Osteocyte (in vitro differentiated cells): ENCODE measurements at places on chromosomes 1 and 21.

GRCh38 chr1:242556276-242556675, 31.8 kb upstream of the PLD5 start:
- H3K4me3 ChIP-seq, result no peak overlapping the region
- H3K36me3 ChIP-seq, result no peaks in the 10 kb centered on the region
- H3K4me1 ChIP-seq, result no peaks in the 10 kb centered on the region
- no peak for DNase-seq
- H3K27me3 ChIP-seq, result no peaks in the 10 kb centered on the region

DNA sequence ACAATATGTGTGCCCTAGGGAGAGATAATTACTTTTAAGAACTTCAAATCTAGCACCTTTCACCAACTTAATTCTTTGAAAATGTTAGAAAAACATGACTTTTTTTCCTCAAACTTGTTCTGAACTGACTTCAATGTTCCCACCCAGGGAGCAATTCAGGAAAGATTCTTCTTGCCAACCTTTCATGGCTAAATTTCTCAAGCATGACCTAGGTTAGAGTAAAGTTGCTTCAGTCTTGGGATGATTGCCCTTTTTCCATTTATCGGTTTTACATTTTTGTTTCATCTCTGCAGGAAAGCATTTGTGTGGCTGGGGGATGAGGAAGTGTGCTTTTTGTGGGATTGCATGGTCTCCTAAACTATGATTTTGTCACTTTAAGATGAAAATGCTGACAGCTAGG, 647.7 kb downstream of the LTN1 start:
- H3K36me3 ChIP-seq, result no peaks in the 10 kb centered on the region
- no peak overlapping the region for H3K4me3 ChIP-seq
- DNase-seq, result no peak
- H3K4me1 ChIP-seq, result peaks cover 8% of the 10 kb centered on the region

DNA sequence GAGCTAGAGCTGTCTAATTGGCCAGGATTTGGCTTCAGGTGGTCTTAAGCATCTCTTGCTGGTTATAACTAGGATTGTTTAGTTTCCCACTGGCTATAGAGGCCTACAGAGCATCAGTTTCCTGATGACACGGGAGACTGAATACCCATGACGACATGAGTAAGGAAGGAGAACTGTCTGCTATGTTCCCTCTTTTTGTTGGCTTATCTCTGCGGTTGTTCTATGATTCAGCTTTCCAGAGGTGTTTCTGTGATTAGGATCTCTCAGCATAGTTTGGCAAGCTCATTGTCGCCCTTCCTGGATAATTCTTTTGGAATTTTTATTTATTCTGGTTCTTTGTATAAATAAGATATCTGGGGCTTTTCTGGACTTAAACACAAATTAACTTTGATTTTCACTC, 163.4 kb downstream of the OLFM3 start:
- no peak overlapping the region for H3K4me3 ChIP-seq
- H3K4me1 ChIP-seq, result no peaks in the 10 kb centered on the region
- no peak for DNase-seq
- no peaks in the 10 kb centered on the region for H3K27me3 ChIP-seq

GRCh38 chr1:12478612-12478985, 139.4 kb downstream of the DHRS3 start:
- no peak for DNase-seq
- H3K36me3 ChIP-seq, result peaks cover 11% of the 10 kb centered on the region
- H3K4me1 ChIP-seq, result peaks cover 45% of the 10 kb centered on the region
- H3K4me3 ChIP-seq, result no peak overlapping the region
- H3K27ac ChIP-seq, result no peak overlapping the region
- no peaks in the 10 kb centered on the region for H3K27me3 ChIP-seq

DNA sequence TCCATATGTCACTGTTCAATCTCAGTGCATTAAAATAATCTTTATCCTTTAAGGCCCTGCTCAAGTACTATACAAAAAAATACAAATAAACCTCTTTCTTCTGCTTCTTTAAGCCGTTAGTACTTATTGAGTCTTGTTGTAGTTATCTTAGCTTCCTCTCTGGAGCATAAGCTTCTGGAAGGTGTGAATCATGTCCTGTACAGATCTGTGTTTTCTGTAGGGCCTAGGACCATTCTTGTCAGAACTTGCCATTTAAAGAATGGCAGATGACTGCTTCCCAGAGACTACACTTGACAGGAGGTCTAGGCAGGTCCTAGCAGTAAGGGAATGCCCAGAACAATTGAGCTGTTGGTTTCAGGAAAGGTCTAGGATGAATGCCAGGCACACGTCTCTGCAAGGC, 12.9 kb downstream of the NEK7 start:
- no peak overlapping the region for H3K27ac ChIP-seq
- no peak overlapping the region for H3K4me3 ChIP-seq
- H3K4me1 ChIP-seq, result peaks cover 65% of the 10 kb centered on the region
- no peak for DNase-seq
- H3K27me3 ChIP-seq, result no peaks in the 10 kb centered on the region

GRCh38 chr1:78101514-78101913, 55.7 kb downstream of the GIPC2 start:
- no peaks in the 10 kb centered on the region for H3K36me3 ChIP-seq
- DNase-seq, result no peak
- H3K27ac ChIP-seq, result peak overlapping the region; percentile 88
- H3K4me1 ChIP-seq, result peaks cover 49% of the 10 kb centered on the region
- no peak overlapping the region for H3K4me3 ChIP-seq

- no peaks in the 10 kb centered on the region for H3K27me3 ChIP-seq
- peaks cover 14% of the 10 kb centered on the region for H3K4me1 ChIP-seq
- H3K27ac ChIP-seq, result no peak overlapping the region
- H3K36me3 ChIP-seq, result no peaks in the 10 kb centered on the region
These were observed 57.6 kb downstream of the CD34 start for GRCh38 chr1:207853372-207853757.

DNA sequence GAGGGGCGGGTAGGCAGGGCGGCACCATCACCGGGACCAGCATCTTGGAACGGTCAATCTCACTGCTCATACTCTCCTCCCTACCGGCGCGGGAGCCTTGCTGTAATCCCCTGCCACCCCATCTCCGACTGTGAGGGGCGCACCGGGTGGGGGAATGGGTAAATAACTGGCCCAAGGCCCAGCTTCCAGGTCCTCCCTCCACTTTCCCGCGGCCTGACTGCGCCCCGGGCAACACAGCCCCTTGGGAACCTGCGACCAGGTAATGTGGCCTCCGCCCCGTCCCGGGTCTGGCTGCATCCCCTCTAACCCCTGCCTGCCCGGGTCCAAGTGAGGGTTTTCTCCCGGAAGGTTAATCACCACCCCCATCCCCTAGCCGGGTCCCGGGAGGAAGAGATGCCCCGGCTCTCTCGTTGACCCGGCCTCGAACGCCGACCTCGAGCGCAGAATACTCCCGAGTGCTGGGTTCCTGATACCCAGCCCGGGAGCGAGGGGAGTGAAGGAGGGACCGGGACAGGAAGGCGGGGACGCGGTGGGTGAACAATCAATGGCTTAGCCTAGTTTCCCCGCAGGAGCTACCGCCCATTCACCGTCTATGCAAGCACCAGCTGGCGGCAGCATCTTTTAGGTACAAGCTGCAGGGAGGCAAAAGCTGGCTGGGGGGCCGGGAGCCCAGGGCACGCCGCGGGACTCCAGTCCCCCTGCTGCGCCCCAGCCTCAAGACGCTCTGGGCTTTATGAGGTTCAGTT, 5.9 kb upstream of the LHX9 start:
- H3K4me3 ChIP-seq, result peak overlapping the region; percentile 50
- DNase-seq, result no peak
- H3K27me3 ChIP-seq, result peaks cover 94% of the 10 kb centered on the region
- H3K4me1 ChIP-seq, result peaks cover 53% of the 10 kb centered on the region
- H3K27ac ChIP-seq, result no peak overlapping the region
- peaks cover 11% of the 10 kb centered on the region for H3K36me3 ChIP-seq

- H3K27ac ChIP-seq, result peak overlapping the region; percentile 98
- no peak overlapping the region for H3K4me3 ChIP-seq
- no peaks in the 10 kb centered on the region for H3K36me3 ChIP-seq
- DNase-seq, result no peak
These were observed 2.1 kb upstream of the S100A2 start for GRCh38 chr1:153567621-153568366.

DNA sequence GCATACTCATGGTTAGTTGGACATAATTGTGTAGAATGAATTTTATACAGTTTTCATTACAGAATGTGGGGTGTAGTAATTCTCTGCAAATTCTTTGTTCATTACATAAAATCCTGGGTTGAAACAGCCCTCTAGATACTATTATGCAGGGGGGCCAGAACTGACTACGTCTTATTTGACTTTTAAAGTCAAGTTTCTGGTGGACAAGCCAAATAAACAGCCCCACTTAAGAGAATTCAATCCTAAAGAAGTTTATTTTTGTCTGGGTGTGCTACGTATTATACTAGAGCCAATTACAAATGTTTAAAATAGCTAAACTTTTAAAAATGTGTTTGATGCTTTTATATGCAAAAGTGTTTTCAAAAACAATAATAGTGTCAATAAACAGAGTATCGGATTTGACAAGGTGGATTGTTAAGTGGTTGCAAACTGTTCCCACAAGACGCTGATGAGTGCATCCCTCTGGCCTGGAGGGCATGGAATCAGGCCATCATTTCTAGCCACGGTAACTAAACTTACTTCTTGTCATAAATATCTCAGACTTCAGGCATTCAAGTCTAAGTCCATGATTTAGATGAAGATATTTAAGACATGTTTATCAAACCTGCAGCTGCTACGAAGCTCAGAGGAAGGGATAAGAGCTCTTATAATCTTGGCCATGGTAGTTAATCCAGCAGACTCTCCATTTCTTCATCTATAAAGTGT, 646.3 kb downstream of the KIF26B start:
- no peak overlapping the region for H3K27ac ChIP-seq
- peak; percentile 40 for DNase-seq
- H3K4me3 ChIP-seq, result no peak overlapping the region
- no peaks in the 10 kb centered on the region for H3K36me3 ChIP-seq
- H3K27me3 ChIP-seq, result no peaks in the 10 kb centered on the region

GRCh38 chr1:44485934-44486460, 80.9 kb downstream of the RNF220 start:
- H3K36me3 ChIP-seq, result no peaks in the 10 kb centered on the region
- peaks cover 19% of the 10 kb centered on the region for H3K27me3 ChIP-seq
- peaks cover 24% of the 10 kb centered on the region for H3K4me1 ChIP-seq

- no peaks in the 10 kb centered on the region for H3K27me3 ChIP-seq
- peaks cover 2% of the 10 kb centered on the region for H3K36me3 ChIP-seq
- H3K4me3 ChIP-seq, result peak overlapping the region; percentile 93
- DNase-seq, result no peak
These were observed 1.0 kb downstream of the DNAJB4 start for GRCh38 chr1:78005755-78006154.

DNA sequence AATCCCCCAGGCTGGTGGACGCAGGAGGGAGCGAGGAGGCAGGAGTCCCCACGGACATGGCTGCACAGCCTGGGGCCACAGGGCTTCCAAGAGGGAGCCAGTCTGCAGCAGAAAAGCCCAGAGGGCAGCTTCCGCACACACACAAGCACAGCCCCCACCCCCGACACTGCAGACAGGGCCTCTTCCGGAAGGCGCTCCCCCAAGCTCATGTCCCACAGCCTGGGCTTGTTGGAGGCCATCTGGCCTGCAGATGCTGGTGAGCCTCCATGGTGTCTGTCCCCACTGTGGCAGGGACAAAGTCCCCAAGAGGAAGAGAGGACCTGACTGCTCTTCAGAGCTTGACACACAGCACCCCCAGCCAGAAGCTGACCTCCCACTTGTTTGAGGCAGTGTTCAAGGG, 13.4 kb upstream of the KIAA1614 start:
- H3K27me3 ChIP-seq, result peaks cover 2% of the 10 kb centered on the region
- peaks cover 4% of the 10 kb centered on the region for H3K4me1 ChIP-seq
- peak; percentile 59 for DNase-seq
- H3K27ac ChIP-seq, result no peak overlapping the region
- H3K4me3 ChIP-seq, result no peak overlapping the region

DNA sequence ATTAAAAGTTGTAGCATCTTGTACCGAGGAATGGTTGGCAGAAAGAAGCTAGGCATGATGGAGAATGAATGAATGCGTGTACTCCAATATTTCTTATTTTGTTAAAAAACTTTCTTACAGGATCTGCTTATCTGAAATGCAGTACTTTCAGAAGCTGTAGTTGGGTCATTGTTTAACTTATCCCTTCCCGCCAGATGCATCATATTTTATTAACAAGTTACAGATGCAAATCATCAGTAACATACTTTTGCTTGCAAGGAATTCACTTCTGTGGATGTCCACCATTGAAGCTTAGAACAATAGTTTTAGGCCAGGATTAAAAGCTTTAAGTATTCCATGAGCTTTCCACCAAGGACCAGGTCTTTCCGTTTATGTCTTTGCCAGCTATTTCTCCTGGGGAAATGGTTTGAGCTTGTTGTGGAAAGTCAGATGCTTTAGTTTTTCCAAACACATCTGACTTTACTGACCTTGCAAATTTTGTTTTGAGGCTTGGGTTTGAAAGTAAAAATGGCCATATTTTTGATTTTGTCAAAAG, 65.4 kb downstream of the PATJ start:
- H3K27ac ChIP-seq, result no peak overlapping the region
- DNase-seq, result no peak
- H3K4me1 ChIP-seq, result peaks cover 6% of the 10 kb centered on the region
- peaks cover 4% of the 10 kb centered on the region for H3K36me3 ChIP-seq
- H3K27me3 ChIP-seq, result no peaks in the 10 kb centered on the region

- no peaks in the 10 kb centered on the region for H3K36me3 ChIP-seq
- H3K27ac ChIP-seq, result no peak overlapping the region
- DNase-seq, result no peak
These were observed 170.1 kb upstream of the DAB1 start for GRCh38 chr1:57594002-57594401.

- H3K36me3 ChIP-seq, result peaks cover 7% of the 10 kb centered on the region
- peak overlapping the region; percentile 50 for H3K27ac ChIP-seq
- H3K27me3 ChIP-seq, result no peaks in the 10 kb centered on the region
- H3K4me1 ChIP-seq, result peaks cover 19% of the 10 kb centered on the region
These were observed 37.0 kb upstream of the ATP6V1G3 start for GRCh38 chr1:198577444-198577843.

- H3K4me1 ChIP-seq, result no peaks in the 10 kb centered on the region
- DNase-seq, result no peak
- no peaks in the 10 kb centered on the region for H3K36me3 ChIP-seq
- H3K27ac ChIP-seq, result no peak overlapping the region
- peaks cover 4% of the 10 kb centered on the region for H3K27me3 ChIP-seq
These were observed 298.7 kb upstream of the USP25 start for GRCh38 chr21:15431053-15431452.

- no peaks in the 10 kb centered on the region for H3K36me3 ChIP-seq
- DNase-seq, result no peak
- peaks cover 4% of the 10 kb centered on the region for H3K27me3 ChIP-seq
- H3K4me3 ChIP-seq, result no peak overlapping the region
- no peaks in the 10 kb centered on the region for H3K4me1 ChIP-seq
These were observed 13.0 kb upstream of the PADI6 start for GRCh38 chr1:17359031-17359430.

DNA sequence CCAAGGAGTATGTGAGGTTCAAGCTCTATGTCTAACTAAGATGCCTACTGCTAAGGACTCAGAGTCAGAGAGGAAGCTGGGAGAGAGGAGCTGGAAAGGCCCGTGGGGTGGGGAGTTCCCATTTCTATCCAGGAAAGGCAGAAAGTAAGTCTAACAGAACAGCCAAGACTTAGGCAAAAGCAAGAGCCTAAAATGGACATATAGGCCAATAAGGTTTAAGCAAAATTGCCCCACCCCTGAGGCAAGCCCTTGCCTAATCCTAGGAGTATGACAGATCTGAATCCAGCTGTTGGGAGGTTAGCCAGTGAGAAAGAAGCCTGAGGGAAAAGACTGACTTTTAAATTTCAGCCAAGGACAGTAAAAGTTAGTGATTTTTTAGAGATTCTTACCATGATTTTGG, 1.6 kb upstream of the KLHDC9 start:
- DNase-seq, result no peak
- H3K27me3 ChIP-seq, result peaks cover 18% of the 10 kb centered on the region
- H3K27ac ChIP-seq, result no peak overlapping the region
- peaks cover 2% of the 10 kb centered on the region for H3K36me3 ChIP-seq
